ENCODE measurements at places on chromosomes 5 and 9.

DNA sequence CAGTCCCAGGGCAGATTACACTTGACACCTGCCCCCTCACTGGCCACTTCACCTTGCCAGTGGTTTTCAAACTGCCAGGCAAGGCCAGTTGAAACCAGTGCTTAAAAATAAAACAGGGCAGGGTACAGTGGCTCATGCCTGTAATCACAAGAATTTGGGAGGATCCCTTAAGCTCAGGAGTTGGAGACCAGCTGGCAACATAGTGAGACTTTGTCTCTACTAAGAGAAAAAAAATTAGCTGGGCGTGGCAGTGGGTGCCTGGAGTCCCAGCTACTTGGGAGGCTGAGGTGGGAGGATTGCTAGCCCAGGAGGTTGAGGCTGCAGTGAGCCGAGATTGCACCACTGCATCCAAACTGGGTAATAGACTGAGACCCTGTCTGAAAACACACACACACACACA lies 58.1 kb downstream of the ROPN1L start:
- DNase-seq = no peak

GRCh38 chr9:29039258-29039657 lies 1466.0 kb upstream of the C9orf72 start:
- DNase-seq = no peak

- no peak for DNase-seq
Observed at GRCh38 chr5:10620346-10620745, 56.5 kb downstream of the ANKRD33B start.

DNA sequence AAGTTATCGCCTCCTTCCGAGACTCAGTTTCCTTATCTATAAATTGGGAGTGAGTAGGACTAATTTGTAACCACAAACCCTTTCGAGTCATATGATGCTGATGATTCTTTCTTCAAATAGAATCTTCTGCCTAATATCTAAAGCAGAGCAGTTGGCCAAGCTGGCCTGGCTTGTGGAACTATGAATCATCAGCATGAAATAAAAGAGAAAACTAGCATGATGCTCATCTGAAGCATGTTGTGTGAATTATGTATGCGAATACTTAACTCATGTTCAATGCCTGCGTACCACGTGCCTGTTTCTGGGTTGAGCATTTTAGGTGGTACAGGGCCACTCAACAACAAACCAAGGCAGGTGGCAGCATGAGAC lies 15.0 kb upstream of the ORM1 start:
- peak; percentile 62 for DNase-seq

- no peak for DNase-seq
Observed at GRCh38 chr5:41870627-41871048, 413 bp upstream of the OXCT1 start.

- DNase-seq = no peak
Observed at GRCh38 chr5:150160448-150161081, 4.9 kb upstream of the PDGFRB start.

- no peak for DNase-seq
Observed at GRCh38 chr5:162393534-162393933, 326.0 kb downstream of the GABRG2 start.

DNA sequence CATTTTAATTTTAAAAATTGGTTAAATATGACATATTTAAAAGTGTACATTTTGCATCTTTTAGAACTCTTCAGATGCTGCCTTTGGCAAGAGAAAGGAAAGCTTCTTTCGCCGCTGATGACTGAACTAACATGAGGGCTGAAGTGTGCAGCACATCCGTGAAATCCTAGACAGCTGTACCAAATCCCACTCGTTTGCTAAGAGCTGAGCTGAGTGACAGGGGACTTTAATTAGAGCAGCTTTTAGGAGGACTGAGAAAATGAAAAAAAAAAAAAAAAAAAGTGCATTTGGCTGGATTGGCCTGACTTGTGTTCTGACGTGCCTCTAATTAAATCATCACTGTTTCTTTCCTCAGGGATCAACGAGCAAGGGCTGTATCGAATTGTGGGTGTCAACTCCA lies 271.3 kb downstream of the ARHGAP26 start:
- no peak for DNase-seq

DNA sequence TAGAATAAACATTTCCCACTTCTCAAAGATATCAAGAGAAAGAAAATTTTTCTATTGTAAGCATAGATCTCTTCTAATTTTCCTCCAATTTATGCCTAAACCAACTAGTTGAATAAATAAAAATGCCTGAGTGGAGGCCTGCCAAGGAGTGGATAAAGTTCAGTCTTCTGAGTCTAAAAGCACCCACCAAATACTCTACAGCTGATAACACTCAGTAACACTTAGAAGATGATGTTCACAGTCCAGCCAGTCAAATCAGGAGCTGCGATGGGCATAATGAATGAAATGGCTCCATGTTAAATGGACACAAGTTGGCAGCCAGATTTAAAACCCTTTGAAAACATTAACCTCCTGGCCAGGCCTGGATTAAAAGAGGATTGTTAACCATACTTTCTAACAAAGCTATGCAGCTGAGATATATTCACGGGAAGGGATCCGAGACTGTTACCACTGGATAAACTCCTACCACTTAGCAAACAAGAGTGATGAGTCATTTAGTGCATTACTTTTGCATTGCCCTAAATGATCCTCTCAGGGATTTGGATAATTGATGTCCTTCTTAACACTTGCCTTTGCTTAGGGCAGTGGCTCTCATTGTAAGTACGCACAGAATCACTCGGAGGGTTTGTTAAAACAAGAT lies 63.7 kb upstream of the CCDC112 start:
- DNase-seq = no peak

- no peak for DNase-seq
Observed at GRCh38 chr5:893711-894110, 1.0 kb downstream of the TRIP13 start.

GRCh38 chr9:127369428-127369827 lies 27.5 kb upstream of the SLC2A8 start:
- DNase-seq = no peak

DNA sequence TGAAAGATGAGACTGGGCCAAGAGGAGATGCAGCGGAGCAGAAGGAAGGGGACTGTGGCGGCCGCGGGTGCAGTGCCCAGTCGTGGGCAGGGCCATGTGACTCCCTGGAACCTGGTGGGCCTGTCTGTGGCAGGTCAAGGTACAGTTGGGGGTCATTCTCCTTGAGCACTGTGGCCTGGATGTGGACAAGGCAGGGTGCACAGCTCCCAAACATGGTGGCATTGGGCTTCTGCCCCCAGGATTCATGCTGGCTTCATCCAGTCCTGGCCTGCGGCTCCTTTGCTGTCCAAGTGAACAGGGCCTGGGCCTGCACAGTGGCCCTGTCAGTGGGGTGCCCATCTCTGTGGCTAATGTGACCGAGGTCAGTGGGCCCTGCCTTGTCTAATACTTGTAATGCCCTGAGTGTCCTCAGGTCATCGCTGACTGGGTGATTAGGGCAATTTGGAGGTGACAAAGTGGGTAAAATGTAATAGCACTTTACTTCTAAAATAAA lies 39.9 kb downstream of the CEP72 start:
- no peak for DNase-seq

DNA sequence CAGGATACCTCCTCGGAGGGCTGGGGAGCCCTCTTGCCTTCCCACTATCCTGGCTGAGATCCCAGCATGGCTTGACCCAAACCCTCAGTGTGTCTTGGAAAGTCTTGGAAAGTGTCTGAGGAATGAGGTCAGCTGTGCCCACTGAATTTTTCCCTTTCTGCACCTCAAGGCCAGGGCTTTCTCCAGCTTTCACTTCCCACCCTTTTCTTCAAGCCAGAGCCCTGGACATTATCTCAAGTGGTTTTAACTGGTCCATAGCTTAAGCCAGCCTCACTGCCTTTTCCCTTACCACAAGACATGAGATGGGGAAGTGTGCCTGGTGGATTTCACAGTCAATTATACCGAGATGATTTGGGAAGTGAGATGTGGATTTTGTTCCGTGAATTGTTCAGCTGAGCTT lies 35.7 kb upstream of the LHX2 start:
- no peak for DNase-seq

GRCh38 chr5:111960476-111961215 lies 203.7 kb upstream of the NREP start:
- peak; percentile 35 for DNase-seq

DNA sequence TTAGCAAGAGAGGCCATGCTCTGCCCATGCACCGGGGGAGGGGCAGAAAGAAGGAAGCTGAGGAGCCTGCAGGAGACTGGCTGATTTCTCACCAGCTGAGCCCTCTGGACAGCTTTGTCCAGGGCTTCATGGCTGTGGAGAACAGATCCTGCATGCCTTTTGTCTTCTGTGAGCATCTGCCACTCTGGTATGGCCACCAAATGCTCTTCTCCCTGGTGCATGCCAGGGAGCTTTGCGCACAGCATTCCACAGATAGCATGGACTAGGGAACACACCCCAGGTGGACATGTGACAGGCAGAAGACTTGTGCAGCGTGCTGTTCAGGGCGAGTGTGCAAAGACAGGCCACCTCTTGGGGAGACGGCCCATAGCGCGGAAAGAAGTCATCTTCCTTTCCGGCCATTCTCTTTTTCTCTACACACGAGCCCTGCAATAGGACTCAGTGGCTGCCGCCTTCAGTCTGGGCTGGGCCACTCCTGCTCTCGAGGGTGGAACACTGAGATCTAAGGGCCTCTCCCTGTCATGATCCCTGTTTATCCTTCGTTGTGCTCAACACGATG lies 56.7 kb downstream of the GADD45G start:
- no peak for DNase-seq

GRCh38 chr9:15221746-15222145 lies 85.3 kb downstream of the TTC39B start:
- peak; percentile 33 for DNase-seq

GRCh38 chr9:93660352-93661046 lies 84.1 kb downstream of the PHF2 start:
- no peak for DNase-seq
